ENCODE measurements at places on chromosomes 2 and 18.

DNA sequence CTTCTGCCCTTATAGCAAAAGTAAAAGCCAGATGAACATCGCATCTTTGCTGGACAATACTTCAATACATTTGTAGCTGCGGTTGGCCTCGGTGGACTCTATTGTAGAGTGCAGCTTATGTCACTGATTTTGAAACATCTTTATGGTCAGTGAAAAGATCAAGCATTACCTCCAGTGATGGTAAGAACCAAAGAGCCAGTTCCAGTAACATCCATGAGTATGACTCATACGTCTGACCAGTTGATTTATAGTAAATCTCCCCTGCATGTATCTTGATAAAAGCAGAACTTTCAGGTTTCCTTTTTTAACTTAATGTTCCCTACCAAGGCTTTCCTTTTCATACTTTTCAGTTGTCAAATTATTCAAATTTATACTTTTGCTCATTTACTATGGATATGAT lies 119.2 kb upstream of the HNRNPA3 start:
- DNase-seq, result no peak

- DNase-seq, result peak; percentile 56
These were observed 32.2 kb downstream of the DGKD start for GRCh38 chr2:233386382-233387041.

DNA sequence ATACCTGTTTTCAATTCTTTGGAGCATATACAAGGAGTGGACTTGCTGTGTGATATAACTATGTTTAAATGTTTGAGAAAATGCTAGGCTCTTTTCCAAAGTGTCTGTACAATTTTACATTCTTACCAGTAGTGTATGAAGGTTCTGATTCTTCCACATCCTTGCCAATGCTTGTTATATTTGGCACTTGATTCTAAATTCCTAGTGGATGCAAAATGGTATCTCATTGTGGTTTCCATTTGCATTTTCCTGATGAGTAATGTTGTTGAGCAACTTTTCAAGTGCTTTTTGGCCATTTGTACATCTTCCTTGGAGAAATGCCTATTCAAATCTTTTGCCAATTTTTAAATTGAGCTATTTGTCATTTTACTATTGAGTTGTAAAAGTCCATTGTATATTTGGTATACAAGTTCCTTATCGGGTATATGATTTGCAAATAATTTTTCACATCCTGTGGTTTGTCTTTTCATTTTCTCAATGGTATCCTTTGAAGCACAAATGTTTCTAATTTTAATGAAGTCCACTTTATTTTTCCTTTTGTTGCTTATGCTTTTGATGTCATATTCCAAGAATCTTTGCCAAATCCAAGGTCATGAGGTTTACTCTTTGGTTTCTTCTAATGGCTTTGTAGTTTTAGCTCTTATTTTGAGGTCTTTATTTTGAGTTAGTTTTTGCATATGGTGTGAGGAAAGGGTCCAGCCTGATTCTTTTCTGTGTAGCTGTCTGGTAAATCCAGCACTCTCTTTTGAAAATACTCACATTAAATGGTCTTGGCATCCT lies 33.2 kb upstream of the CWC22 start:
- no peak for DNase-seq

DNA sequence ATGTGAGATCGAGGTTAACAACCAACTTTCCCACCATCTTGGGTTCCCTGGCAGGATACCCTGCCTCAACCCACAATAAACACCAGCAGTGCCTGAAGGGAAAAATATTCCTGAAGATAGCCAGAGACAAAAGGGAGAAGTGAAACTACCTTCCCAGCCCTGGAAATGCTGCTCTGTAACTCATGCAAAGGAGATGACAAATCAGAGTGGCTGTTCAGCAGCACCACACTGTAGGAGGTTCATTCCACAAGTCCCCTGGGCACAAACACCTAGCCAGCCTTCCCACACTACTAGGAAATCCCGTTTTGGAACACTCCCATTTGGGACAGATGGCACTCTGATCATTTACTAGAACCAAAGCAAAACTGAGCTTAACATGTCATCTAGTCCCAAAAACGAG lies 190.7 kb upstream of the RBBP8 start:
- no peak for DNase-seq

DNA sequence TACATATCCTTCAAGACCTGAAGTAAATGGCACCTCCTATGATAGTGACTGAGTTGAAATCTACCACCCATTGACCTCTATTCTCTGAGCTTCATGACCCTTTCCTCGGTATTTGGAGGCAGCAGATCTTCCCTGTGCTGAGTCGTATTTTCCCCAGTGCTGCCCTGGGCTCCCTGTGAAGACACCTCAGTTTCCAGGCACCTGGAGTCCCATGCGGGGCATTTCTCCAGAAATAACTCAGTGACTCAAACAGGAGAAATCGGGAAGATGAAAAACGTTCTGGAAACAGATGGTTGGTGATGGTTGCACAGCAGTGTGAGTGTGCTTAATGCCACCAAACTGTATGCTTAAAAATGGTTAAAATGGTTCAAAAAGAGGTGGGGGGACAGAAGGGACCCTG lies 18.0 kb downstream of the SMYD1 start:
- DNase-seq, result no peak

- DNase-seq, result no peak
These were observed 57.8 kb upstream of the HAAO start for GRCh38 chr2:42850016-42850805.

DNA sequence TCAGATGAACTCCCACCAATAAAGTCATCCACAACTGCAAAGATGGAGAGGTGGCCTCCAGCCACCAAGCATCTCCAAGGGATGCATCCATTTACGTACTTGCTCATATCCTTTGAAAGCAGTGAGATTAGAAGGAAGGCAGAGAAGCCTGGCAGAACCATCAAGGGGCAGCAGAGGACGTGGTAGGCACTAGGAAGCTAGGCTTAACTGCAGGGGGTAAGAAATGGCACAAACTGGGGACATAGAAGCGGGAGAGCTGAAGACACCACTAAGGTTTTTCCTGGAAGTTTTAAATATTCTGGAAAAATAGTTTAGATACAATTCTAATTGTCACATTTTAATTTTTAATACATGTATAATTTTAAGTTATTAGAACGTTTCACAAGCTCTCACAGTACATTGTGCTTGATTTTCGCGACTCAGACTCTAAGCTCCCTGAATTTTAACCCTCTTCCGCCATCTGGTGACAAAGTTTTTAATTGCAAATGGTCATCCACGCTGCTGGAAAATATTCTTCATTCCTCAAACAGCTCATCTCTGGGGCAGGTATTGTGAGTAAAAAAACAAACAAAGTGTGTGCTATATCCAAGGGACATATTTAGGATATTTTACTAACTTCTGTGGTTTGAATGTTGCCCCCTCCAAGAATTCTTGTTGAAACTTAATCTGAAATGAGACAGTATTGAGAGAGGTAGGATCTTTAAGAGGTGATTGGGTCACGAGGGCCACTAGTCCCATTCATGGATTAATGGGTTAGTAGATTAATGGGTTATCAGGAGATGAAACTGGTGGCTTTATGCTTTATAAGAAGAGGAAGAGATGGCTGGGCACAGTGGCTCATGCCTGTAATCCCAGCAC lies 1.6 kb upstream of the PSTPIP2 start:
- peak; percentile 66 for DNase-seq

DNA sequence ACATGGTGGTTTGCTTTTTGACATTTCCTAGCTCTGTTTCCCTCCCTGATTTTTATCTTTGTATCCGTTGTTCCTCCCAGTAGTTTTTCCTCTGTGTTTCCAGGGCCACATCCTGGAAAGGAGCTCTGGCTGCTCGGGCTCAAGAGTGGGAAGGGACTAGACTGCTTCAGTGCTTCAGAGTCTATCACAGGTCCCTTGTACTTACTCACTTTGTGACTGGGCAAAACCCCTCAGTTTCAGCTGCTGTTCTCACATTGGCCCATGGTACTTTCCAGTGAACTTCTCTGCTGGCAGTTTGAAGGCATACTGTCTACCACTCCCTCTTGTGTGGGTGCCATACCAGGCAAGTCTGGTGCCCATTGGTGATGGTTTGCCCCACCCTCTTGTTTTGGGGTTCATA lies 7.5 kb upstream of the STAMBP start:
- DNase-seq, result peak; percentile 46

DNA sequence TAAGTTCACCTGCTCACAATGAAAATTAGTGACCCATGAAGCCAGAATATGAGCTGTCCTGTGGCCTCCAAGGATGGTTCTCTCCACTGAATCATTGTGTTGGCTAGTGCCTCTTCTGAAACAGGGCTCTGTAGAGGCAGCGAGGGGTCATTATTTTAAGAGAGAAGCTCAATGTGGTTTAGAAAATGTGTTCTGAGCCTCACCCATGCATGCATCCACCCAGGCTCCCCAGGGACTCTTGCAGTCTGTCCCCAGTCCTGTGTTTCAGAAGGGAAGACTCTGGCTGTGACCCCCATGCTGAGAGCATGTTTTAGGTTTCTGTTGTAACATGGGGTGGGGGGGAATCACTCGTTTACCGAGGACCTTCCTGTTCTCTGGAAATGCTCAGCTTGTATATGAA lies 135.2 kb downstream of the RNF144A start:
- no peak for DNase-seq

DNA sequence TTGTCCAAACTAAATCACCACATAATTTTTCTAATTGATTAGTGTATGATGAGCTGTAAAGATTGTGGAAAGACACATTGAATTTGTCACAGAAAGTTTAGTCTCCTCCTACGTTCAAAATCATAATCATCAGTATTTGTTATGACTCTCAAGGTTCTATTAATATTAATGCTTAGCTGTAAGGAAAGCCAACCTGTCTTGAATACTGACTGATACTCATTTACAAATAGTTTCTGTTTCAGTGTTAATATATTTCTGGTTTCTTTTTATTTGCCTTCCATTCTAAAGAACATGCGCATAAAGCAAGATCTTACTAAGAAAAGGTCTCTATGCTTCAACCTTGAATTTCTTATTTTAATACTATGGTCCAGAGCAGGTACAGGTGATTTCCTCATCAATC lies 55.1 kb downstream of the CPS1 start:
- no peak for DNase-seq

- DNase-seq, result no peak
These were observed 251.2 kb downstream of the PTGR3 start for GRCh38 chr18:74957588-74958224.

DNA sequence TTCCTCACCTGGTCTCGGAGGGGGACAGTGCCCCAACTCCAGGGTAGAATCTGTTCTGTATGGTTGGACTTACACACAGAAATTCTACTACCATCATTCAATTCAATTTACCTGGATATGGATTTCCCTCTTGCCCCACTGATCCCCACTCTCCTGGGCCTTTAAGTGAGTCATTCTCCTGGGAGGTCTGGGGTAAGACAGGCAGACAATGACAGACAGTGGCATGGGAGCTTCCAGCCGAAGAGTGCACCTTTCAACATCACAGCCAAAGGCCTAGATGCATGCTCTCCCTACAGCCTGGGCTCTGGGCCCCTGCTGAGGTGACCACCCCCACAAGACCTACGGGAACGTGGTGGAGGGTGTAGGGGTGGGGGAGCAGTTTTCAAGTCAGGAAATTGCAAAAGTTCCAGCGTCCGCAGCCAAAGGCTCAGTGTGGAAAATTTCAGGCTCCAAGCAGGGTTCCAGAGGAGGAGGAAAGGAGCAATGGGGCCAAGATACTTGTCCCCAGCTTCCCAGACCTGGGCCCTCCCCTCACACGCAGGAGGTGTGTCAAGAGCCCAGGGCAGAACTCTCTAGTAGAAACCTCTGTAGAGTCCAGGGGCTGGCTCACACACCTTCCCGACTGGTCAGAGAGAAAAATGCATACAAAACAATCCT lies 296.4 kb downstream of the CYP26B1 start:
- DNase-seq, result no peak

DNA sequence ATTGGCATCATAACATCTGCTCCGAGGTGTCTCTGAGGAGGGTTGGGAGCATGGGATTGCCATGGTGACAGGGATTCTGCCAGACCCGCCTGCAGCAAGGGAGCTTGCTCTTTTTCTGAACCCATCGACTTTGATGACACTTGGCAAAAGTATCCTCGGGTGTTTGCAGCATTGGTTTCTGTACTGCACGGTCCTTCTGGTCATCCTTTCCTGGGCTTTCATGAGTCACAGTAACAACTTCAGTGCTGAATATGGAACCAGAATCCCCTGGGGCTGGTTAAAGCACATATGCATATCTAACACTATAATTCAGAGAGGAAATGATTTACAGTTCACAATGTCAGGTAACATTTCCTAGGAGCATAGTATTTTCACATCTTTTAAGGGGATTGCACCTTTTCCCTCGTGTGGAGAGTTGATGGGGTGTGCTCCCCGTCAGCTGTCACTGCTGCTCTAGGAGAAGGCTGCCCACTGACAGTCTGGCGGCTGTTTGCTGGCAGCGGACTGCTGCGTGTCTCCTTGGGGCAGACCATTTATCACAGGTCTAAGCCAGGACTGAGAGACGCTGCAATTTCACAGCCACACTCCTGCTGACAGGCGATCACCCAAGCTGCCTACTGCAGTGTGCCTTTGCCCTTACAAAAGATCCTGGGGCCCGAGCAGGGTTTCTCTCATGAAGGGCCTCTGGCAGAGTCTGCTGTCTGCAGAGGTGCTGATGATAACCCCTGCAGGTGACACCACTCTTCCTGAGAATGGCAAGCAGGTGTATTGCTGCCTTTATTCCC lies 425.3 kb downstream of the THSD7B start:
- no peak for DNase-seq

DNA sequence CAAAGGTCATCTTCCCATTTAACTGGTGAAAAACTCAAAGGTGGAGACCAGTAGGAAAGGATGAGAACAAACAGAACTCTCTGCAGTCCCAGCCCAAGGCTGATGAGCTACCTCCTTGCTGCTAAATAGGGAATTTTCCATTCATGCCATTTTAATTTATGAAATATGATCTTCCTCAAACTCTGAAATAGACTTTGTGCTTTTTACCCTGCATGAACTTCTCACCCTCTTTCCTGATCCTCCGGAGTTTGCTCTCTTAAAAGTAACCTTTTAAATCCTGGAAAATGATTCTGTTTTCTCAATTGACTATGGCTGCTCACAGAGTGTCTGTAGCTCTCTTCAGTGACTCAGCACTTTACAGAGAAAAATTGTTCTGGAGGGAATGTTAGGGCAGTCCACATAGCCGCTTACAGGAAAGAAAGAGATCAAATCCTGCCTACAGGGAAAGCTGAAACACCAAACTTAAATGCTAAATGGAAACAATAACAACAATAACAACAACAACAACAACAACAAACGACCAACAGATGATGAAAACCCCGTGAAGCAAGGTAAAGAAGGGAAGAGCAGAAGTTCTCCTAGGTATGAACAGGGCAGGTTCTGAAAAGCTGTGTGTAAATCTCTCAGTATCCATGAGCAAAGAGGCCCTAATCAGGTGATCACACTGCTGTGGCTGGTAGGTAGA lies 79.8 kb upstream of the SESTD1 start:
- no peak for DNase-seq

DNA sequence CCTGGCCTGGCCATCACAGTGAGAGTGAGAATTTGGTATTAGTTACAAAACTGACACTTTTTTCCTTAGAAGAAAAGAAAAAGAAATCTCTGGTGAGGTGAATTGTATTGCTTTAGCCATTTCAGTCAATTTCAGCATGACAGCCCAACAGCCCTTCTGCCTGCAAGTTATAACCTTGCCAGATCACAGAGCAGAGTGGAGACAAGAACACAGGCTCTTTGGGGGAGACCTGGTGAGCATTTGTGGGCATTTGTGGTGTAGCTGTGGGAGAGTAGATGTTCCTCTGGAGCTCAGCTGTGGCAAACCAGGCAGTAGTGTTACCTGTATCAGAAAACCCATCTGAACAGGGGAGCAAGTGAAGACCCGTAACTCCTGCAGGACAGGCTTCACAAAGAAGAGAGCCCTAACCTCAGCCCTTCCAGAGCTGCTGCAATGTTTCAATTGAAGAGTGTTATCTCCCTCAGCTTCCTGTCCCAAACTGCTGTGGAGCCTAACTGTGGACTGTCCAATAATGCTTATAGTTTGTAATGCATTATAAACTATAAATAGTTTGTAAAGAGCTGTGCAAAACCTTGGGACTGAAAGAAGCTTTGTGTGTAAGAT lies 22.8 kb upstream of the DLX1 start:
- DNase-seq, result no peak

Measured in activated T-cell treated with anti-CD3 and anti-CD28 coated beads, Interleukin-2, amount 50 U/mL, for 48 hours (primary cell).